ENCODE measurements at places on chromosomes 2 and 18.

DNA sequence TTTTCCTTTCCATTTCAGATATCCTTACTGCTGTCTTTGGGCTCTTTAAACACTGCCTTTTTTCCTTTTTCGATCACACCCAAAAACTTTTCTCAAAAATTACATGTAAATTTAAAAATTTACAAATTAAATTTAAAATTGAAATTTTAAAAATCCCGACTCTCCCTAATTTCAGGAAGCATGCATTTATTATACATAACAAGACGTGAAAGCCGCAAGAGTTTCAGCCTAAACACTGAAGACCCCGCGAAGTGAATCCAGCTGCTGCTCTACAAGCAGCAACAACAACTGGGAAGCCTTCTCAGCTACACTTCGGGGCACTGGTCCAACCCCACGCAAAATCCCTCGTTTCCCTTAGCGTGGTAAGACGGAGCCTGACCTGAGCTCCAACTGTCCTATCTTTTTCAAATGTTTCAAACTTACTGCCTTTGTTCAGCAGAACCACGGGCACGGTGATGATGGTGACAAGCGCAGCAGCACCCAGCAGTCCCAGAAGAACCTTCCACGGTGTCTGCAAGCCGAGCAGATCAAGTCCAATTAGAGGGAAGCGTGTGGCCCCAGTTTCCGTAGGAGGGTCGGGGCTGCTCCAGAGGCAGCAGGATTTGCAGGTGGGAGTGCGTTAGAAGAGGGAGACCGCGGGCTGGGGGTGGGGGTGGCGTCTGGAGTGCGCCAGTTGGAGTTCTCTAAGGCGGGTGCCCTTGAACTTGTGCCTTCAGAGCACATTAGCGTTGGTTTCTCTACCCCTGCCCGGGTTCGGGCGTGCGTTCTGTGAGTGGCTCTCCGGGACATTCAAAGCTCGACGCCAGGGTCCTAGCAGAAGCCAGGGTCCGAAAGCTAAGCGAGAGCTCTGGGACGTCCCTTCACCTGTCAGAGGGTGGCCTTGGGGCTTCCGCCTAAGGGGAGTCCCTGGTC is 783 bp downstream of the DPP4 start:
- no peak for DNase-seq

- peak; percentile 86 for DNase-seq
These were observed 43.3 kb upstream of the TAF1B start for GRCh38 chr2:9799729-9800632.

DNA sequence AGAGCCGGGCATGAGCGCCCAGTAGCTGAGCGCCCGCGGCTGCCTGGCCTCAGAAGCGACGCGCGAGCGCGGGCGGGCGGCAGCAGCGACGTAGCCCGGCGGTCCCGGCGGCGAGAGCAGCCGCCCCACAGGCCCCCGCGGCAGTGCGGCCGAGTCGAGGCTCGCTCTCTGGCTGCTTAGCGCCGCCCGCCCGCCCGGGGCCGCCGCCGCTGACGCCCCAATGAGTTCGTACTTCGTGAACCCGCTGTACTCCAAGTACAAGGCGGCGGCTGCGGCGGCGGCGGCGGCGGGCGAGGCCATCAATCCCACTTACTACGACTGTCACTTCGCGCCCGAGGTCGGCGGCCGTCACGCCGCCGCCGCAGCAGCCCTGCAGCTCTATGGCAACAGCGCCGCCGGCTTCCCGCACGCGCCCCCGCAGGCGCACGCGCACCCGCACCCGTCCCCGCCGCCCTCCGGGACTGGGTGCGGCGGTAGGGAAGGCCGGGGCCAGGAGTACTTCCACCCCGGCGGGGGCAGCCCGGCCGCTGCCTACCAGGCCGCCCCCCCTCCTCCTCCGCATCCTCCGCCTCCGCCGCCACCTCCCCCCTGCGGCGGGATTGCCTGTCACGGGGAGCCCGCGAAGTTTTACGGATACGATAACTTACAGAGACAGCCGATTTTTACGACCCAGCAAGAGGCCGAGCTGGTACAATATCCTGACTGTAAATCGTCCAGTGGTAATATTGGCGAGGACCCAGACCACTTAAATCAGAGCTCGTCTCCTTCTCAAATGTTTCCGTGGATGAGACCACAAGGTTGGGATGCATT is 847 bp downstream of the HOXD8 start:
- no peak for DNase-seq

GRCh38 chr2:97733341-97734035 is 20.1 kb downstream of the ZAP70 start:
- DNase-seq = no peak

DNA sequence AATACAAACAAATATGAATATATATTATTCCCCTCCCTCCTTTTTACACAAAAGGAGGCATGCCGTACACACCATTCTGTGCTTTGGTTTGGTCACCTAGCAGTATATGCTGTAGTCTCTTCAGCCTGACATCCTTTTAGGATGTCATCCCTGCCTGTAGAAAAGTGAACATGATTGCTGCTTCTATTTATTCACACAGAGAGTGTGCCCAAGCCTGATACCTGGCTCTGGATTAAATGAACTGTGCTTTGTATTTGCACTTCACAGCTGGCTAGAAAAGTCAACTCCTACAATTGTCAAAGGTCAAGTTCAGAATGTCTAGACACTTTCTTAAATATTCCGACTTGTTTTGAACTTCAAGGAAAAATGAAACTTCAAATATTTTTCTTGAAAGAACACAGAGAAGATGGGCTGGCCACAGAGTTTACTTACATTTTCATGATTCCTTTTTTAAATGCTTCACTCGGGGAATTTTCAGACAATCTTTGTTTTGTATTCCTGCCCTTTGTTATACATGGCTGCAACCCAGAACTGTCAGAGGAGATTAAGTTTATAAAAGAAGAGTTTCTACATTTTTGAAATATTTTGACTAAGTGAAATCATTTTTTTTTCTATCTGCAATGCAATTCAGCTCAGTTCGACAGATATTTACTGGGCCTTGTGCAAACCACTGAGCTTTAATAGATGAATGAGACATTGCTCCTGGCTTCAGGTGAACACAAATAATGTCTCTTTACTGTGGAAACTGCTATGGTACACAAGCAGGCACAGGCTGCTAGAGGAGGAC is 33.5 kb downstream of the DAPL1 start:
- DNase-seq = no peak

GRCh38 chr18:58004317-58004716 is 39.7 kb upstream of the NEDD4L start:
- no peak for DNase-seq

- DNase-seq = no peak
These were observed 179.4 kb upstream of the ZFP36L2 start for GRCh38 chr2:43405829-43406228.

- DNase-seq = no peak
These were observed 7.6 kb upstream of the GPBAR1 start for GRCh38 chr2:218253232-218253625.

DNA sequence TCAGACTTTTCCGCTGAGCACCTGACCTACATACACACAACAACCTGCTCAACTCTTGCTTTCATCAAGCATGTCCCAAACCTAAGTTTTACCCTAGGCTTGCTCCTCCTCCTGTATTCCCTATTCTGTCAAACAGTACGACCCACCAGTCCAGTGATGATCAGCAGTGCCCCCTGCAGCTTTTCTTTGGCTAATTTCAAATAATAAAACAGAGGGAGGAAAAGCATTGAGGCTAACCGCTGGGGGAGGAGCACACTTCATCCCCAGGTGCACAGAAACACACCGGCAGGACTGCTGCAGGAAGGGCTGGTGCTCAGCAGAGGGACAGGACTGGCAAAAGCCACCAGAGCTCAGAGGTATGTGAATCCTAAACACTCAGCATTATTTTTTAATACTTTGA is 21.2 kb downstream of the E2F6 start:
- no peak for DNase-seq

GRCh38 chr18:59669872-59670657 is 27.2 kb downstream of the CCBE1 start:
- no peak for DNase-seq

DNA sequence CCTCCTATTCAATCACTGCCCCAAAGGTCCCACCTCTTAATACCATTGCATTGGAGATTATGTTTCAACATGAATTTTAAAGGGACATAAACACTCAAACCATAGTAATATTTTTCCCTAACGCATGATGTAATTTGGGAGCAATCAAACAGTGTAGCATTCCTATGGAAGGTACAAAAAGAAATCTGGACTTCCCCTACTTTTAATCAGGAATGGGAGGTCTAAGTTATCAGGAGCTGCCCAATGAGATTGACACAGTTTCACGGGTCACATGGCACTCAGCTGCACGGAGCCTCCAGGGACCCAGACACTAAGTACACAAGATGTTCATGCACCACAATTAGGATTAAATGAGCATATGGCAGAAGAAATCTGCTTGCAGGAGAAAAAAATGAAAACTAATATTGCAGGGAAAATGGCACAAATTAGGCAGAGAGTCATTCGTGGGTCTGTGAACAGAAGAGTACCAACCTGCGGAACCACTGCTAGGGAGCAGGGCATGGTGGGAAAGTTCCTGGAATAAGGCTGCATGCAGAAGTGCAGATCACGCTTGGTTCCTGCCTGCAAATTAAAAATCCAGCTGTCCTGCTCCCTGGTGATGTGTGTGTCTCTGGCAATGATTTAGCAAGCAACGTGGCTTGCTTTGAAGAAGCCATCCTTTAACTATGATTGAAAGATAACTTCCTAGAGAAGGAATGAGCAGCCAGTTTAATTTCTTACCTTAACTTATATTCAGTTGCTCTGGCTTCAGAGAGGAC is 326.6 kb upstream of the ID2 start:
- no peak for DNase-seq

GRCh38 chr2:232365621-232366321 is 12.8 kb upstream of the ALPP start:
- no peak for DNase-seq

GRCh38 chr2:224190936-224191270 is 151.8 kb upstream of the SERPINE2 start:
- no peak for DNase-seq

GRCh38 chr18:49399003-49399402 is 61.4 kb downstream of the DYM start:
- no peak for DNase-seq

DNA sequence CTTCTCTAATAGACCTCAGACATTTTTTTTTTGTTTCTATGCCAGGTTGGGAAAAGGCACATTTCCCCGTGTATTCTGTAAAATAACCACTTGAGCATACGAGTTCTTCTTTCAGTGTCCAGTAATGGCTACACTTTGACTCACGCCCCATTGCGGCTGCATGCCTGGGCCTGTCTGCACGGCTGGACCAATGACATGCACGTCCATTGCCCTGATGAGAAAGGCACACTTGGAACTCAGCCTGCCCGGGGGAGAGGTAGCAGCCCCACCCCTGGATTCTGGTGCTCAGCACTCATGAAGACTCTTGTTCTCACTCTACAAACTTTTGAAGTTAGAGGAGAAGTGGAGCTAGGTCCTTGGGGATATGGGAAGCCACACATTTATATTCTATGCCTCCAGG is 5.8 kb downstream of the PCARE start:
- DNase-seq = no peak

GRCh38 chr18:36419188-36419899 is 121.8 kb downstream of the FHOD3 start:
- no peak for DNase-seq

DNA sequence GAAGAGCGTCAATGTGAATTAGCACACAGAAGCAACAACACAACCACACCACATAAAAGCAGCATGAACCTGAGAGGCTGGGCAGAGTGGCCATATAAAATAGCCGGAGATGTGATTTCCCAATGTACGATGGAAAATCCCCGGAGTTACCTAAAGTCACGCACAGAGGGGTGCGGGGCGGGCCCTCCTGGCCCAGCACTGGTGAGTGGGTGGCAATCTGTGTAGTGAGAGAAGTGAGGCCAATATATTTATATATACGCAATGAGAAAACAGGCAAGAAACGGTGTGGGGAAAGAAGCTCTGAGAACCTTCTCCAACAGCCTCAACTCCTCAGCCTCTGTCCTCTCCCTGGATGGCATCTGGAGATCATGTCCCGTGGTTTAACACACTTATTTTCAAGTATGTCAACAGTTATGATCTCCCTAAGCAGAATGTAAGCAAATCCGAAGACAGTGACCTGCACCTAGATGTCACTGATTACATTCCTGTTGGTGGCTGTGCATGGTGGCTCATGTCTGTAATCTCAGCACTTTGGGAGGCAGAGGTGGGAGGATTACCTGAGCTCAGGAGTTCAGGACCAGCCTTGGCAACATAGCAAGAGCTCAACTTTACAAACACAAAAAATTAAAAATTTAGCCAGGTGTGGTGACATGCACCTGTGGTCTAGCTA is 41.6 kb downstream of the CRACDL start:
- no peak for DNase-seq

GRCh38 chr2:203361922-203362321 is 33.7 kb downstream of the ABI2 start:
- DNase-seq = no peak

GRCh38 chr2:82998781-82999180 is 1460.3 kb downstream of the SUCLG1 start:
- no peak for DNase-seq

DNA sequence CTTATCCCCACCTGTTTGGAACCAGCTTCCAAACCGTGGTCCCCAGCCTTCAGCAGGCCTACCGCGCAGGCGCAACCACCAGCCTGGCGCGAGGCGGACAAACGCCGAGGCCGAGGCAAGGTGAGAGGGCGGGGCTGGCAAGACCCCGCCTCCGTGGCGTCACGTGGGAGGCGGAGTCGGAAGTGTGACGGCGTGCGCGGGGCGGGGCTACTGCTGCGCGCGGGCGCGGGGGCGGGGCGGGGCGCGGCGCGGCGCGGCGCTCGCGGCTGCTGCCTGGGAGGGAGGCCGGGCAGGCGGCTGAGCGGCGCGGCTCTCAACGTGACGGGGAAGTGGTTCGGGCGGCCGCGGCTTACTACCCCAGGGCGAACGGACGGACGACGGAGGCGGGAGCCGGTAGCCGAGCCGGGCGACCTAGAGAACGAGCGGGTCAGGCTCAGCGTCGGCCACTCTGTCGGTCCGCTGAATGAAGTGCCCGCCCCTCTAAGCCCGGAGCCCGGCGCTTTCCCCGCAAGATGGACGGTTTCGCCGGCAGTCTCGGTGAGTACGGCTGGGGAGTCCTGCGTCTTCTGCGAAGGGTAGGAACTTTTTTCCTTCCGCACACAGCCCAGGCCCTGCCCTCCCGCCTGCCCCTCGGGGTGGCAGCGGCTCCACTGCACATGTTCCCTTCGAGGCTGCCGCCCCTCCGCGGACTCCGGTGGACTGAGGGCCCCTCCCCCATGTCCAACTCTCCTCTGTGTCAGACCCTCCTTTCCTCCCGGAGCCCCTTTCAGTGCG is at the start of gene EML4:
Gene EML4 (plus strand): TSS at position 254 of the 774 bp plus-strand sequence. CDS start 259 bp downstream, at position 513.
- DNase-seq = peak; percentile 94
